ENCODE measurements at places on chromosomes 11 and 22. TPM values are rescaled to one million over a fixed set of nuclear protein-coding genes. Genes with fewer than 3 reads are reported as not detected.

The TMEM223 gene
- total RNA-seq = 25.7 TPM

The SCO2 gene
- 3.0 TPM for total RNA-seq

The GP1BB gene
- 1.1 TPM for total RNA-seq

The MIEF1 gene
- 25.6 TPM for total RNA-seq

The C11orf16 gene
- total RNA-seq = not detected

The TSSK2 gene
- total RNA-seq = not detected

The MRPL21 gene
- 132 TPM for total RNA-seq

The LYVE1 gene
- total RNA-seq = 0.84 TPM

The POLDIP3 gene
- total RNA-seq = 39.1 TPM

The PARVA gene
- 25.9 TPM for total RNA-seq

The PHF21B gene
- total RNA-seq = 0.61 TPM

The MIAT gene
- 0.25 TPM for total RNA-seq

The TRIM5 gene
- total RNA-seq = 10.9 TPM

The MMP8 gene
- not detected for total RNA-seq

The OR52N4 gene
- not detected for total RNA-seq

The CATSPER1 gene
- 1.8 TPM for total RNA-seq

The FAM111B gene
- 7.7 TPM for total RNA-seq

The ABCG4 gene
- 0.36 TPM for total RNA-seq

The SPATA19 gene
- not detected for total RNA-seq

The PNPLA3 gene
- 0.94 TPM for total RNA-seq

The GSTT2 gene
- not detected for total RNA-seq

The CNGA4 gene
- total RNA-seq = 0.07 TPM

The SEC14L6 gene
- total RNA-seq = not detected

The OR8U1 gene
- not detected for total RNA-seq

The RHOG gene
- total RNA-seq = 119 TPM

The GALR3 gene
- not detected for total RNA-seq

The RAB38 gene
- 0.81 TPM for total RNA-seq

The ANKK1 gene
- not detected for total RNA-seq

The CADM1 gene
- 23.4 TPM for total RNA-seq

The BIRC2 gene
- total RNA-seq = 27.9 TPM

The CDC45 gene
- 27.8 TPM for total RNA-seq

The CBLIF gene
- not detected for total RNA-seq

The MIOX gene
- not detected for total RNA-seq
